Renal cortex interstitium (tissue), 15 donors: ENCODE measurements at places on chromosomes 16 and 17.
A peak's percentile ranks its signal among the peaks of the same experiment; 100 is the strongest.

DNA sequence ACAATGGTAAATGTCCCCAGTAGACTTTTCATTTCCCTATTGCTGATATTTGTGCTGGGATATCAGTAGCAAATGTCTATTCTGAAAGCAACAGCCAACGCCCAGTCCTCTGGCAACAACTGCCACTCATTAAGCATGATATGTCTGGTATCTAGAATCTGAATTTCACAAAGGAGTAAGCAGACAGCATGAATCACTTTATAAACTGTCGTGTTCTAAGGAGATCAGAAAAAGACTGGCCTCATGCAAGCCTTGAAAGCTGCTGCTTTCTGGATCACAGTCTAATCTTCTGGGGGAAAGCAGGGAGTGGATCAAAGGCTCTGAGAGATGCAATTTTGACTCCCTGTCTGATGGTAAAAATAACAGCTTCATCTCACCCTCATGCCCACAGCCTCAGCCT is 153.1 kb upstream of the NOG start:
- no peak for DNase-seq

DNA sequence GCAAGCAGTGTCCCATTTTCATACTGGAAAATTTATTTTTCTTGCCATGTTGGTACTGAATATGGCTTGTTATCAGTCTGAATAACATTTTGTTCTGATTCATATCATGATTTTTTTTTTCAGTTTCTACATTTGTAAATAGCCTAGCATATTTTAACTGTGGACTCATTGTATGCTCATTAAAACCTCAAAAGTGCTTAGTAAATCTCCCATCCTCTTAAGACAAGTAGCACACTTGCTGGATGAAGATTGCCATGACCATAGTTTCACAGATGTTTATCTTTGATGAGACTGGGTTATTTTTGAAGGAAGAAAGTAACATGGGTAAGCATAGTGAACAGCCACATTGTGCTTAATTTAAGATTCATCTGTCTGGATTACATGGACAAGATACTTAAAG is 878 bp downstream of the KRT10 start:
- DNase-seq = no peak

DNA sequence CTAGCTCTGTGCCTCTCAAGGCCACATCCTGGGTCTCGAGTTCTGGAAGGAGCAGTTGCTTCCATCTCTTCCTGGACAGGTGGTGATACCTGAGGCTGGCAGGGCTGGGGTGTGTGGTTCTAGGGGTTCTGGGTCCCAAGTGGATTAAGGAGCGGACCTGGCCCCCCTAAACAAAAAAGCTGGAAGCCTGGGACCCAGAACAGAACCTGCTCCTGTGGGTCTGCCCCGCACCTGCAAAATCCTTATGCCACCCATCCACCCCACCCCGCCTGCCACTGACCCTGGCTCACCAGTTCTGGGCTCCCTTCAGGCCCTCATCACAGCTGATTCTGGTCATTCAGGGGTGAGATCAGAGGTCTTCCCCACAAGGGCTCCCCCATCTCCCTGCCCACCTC is 44.8 kb downstream of the ADCY7 start:
- no peak for DNase-seq

GRCh38 chr16:86884390-86884650 is 306.0 kb downstream of the FOXL1 start:
- DNase-seq = no peak

- no peak for DNase-seq
Measured at GRCh38 chr16:65426484-65426883, 304.6 kb upstream of the CDH11 start.

DNA sequence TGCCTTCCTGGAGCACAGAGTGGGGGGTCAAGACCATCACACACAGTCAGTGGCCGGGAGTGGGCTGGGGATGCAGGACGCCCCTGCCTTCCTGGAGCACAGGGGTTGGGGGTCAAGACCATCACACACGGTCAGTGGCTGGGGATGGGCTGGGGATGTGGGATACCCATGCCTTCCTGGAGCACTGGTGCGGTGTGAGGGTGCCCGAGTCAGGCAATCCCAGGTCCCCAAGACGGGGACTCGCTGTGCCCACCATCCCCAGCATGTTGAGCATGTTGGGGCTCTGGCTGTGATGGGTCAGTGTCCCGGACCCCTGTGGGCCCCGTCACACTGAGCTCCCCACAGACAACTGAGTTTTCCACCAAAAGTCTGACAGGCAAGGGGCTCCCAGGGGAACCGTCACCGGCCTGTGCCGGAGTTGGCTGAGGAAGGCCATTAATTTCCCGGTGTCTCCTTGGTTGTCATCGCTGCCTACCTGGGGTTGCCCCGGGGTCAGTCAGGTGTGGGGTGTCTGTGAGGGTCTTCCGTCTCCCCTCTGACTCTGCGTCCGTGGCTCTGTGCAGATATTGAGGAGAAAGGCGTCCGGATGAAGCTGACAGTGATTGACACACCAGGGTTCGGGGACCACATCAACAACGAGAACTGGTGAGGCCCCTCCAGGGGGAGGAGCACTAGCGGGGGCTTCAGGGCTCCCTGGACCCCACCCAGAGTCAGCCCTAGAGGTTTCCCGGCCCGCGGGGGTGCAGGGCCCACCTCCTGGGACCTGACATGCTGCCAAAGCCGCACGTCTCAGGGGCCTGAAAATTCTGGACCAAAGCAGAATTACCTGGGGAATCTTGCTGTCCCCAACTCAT is 347.1 kb downstream of the SEC14L1 start:
- DNase-seq = no peak

DNA sequence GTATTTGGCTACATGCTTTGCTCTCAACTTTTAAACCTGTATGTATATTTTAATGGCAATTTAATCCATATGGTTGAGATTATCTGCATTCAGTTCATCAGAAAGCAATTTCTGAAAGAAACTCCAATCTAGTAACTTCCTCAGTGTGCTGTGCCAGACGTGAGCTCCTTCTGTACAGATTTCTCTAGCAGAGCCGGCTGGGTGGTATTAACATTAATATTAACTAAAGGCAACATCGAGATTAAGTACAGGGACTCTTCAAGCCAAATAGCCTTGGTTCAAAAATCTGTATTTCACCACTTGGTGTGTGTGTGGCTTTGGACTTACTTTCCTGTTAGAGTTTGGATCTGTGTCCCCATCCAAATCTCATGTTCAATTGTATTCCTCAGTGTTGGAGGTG is 55.5 kb upstream of the NUDT7 start:
- DNase-seq = no peak

- no peak for DNase-seq
Measured at GRCh38 chr17:67642488-67642887, 75.2 kb upstream of the NOL11 start.

DNA sequence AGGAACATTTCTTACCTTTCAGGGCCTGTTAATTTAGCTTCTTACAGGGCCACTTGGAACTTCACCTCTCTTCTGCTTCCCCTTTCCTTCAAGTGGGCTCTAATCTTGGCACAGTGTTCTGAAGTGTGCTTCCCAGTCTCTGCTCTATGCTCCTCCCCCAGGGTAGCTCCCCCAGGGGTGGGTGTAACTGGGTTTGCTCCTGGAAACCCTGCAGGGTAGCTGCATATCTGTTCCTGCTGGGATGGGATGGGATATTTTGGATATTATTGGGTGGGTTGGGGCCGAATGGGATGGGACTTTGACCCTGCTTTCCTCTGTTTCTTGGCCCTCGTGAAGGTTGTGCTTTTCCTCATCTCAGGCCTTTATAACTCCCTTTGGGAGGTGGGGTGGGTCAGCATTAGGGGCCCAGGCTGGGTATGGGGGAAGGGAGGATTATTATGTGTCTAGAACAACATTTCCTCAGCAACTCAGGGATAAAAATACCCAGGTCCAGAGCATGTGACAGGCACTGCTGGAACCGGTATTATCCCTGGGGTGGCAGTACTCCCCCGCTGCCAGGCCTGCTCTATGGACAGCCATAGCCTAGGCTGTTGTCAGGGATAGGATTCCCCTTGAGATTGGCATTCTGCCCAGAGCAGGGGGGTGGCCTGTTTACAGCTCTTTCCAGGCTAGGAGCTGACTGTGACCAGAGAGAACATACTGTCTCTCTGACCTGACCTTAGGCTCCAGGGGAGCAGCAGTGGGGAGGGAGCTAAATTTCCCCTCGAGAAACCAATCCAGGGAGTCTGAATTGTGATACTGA is 5.0 kb downstream of the NFE2L1 start:
- DNase-seq = peak; percentile 67

DNA sequence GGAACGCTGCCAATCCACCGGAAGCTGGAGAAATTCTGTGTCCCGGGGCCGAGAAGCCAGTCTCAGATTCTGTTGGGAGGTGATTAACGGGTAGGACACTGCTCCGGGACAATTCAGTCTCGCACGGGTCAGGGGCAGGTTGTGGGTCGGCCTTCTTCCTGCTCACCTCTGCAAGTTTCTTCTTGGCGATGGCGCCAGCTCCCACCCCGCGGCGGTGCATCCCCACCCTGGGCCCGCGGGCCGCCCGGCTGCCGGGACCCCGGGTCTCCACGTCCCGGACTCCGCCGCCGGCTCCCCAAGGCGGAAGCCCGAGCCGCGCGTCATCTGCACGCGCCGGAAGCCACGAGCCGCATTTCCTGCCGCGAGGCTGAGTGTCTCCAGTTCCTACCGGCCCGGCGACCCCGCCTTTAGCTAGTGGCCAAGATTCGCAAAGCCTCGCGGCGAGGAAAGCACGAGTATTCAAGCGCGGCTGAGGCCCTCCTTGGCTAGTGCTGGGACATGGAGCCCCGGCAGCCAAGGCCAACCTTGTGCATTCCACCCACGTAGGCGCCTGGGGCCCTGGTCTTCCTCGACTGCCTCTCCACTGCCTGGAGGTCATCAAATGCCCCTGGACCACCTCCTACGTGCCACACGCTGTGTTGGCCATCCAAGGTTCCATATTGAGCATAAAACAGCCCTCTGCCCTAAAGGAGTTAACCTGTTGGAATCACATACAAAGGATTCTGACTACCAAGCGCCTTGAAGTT is at the start of gene SNF8:
TSS of gene SNF8 (minus strand) at position 328 of the 746 bp plus-strand sequence. CDS start at position 220, 108 bp downstream.
- peak; percentile 92 for DNase-seq

DNA sequence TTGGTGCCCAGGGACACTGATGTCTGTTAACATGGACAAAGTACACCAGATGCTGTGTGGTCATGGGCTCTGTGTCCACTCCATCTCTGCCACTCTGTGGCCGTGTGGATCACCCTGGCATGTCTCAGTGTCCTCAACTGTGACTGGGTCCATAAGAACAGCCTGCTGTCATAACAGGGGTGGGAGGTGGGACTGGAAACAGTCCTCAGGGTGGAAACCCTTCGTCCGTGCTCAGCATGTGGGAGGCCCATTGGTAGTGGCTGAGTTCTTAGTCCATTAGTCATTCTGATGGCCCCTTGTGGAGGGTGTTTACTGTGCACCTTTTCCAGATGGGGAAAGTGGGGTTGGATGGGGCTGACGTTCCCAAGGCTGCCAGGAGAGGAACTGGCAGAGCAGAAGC is 12.8 kb downstream of the FLYWCH2 start:
- DNase-seq = no peak

- DNase-seq = no peak
Measured at GRCh38 chr16:25140459-25140858, 28.9 kb downstream of the LCMT1 start.

DNA sequence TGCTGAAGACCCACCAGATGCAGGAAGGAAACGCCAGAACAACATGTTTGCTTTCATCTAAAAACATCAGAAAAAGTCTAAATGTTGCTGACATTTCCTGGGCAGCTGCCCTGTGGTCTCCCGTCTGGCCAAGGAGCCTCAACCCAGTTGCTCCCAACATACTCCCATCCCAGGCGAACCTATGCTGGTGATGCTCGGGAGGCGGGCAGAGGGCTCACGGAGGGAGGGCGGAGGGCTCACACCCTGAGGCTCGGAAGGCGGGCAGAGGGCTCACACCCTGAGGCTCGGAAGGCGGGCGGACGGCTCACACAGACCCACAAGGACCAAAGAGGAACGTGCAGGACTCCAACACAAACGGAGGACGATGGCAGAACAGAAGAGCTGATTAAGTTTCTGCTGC is 135.4 kb downstream of the ANKRD11 start:
- no peak for DNase-seq

GRCh38 chr17:41521574-41522261 is 3.0 kb upstream of the KRT15 start:
- no peak for DNase-seq

DNA sequence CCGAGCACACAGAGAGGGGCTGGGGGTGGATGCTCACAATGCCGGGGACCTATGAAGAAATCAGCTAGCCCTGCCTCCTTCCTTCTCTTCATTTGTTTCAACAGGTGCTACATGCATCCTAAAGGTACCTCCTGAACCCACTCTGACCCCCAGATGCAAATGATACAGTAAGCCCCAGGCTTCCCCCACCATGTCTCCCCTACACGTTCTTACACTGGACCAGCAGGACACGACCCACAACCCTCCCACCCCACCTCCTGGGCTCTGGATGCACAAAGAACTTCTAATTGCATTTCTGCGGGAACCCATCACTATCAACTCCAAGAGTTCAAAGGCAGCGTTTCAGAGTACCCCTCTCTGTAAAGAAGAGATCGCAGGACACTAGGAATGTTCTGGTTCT is 2.1 kb downstream of the XYLT1 start:
- no peak for DNase-seq
